Karpas-422 (cell line): ENCODE measurements at places on chromosomes 6 and 20. TPM values are rescaled to one million over a fixed set of nuclear protein-coding genes. Genes with fewer than 3 reads are reported as not detected.
A peak's percentile ranks its signal among the peaks of the same experiment; 100 is the strongest.

BCAS4 gene
- total RNA-seq: 191 and 231 TPM in 2 replicates

GRCh38 chr20:37522260-37523011 is 1.4 kb downstream of the NNAT start:
- no peak overlapping the region for H3K27ac ChIP-seq
- H3K36me3 ChIP-seq: 0 out of 2 replicates have a peak, but pooled peaks cover 6% of the 10 kb centered on the region
- peaks cover 46% of the 10 kb centered on the region for H3K4me1 ChIP-seq
- H3K4me3 ChIP-seq: no peak overlapping the region
- DNase-seq: no peak

GRCh38 chr6:112145080-112145573 is 57.7 kb downstream of the FAM229B start:
- no peak overlapping the region for H3K4me3 ChIP-seq
- H3K4me1 ChIP-seq: no peaks in the 10 kb centered on the region
- no peaks in the 10 kb centered on the region for H3K27me3 ChIP-seq
- no peaks in the 10 kb centered on the region for H3K36me3 ChIP-seq
- no peak overlapping the region for H3K27ac ChIP-seq
- no peak for DNase-seq

DNA sequence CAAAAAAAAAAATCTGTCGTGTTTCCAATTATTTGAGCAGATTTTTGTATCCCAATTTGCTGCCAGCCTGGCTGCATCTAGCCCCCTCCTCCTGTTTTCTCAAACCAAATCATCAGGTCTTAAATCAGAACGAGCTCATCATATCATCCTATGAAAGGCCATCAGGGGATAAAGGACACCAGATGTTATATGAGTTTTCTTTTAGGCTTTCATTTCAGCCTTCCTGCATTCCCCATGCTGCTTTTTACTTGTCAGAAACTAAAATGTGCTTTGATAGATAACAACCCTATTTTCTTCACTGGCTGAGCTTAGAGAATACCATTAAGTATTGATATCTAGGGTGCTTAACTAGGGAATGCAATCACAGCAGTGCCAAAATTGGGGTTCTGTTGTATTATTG is 968.4 kb upstream of the SLC35B3 start:
- no peak overlapping the region for H3K4me3 ChIP-seq
- no peaks in the 10 kb centered on the region for H3K4me1 ChIP-seq
- no peaks in the 10 kb centered on the region for H3K27me3 ChIP-seq
- H3K36me3 ChIP-seq: no peaks in the 10 kb centered on the region
- H3K27ac ChIP-seq: no peak overlapping the region

GRCh38 chr6:6436366-6436765 is 115.9 kb upstream of the F13A1 start:
- no peak overlapping the region for H3K4me3 ChIP-seq
- H3K27me3 ChIP-seq: no peaks in the 10 kb centered on the region

DNA sequence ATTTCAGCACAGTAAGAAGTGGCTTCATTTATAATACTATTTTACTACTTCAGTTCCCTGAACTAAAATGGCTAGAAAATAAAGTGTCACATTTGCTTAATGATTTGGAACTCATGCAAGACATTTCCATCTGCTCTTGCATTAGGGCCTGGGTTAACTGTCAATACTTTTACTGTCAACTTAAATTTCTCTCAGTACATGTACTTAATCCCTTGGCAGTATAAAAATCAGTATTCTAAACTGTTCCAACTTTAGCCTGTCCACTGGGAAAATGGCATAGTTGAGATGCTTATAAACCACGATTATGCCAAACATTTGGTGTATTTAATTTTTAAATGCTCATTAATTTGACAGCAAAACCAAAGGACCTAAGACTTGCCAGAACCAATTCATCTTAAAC is 154.5 kb downstream of the ASCC3 start:
- H3K27me3 ChIP-seq: no peaks in the 10 kb centered on the region
- no peak overlapping the region for H3K27ac ChIP-seq
- H3K36me3 ChIP-seq: no peaks in the 10 kb centered on the region
- no peak for DNase-seq

- no peak overlapping the region for H3K27ac ChIP-seq
- H3K4me1 ChIP-seq: peaks cover 22% of the 10 kb centered on the region
- H3K27me3 ChIP-seq: no peaks in the 10 kb centered on the region
- peaks cover 18% of the 10 kb centered on the region for H3K36me3 ChIP-seq
Measured at GRCh38 chr6:85672050-85672449, 29.4 kb upstream of the SYNCRIP start.

- H3K4me3 ChIP-seq: no peak overlapping the region
- no peaks in the 10 kb centered on the region; the same call in 1 of the 2 replicates for H3K36me3 ChIP-seq
- no peaks in the 10 kb centered on the region for H3K27me3 ChIP-seq
- peak overlapping the region; percentile 94; the same call in 1 of the 2 replicates for H3K27ac ChIP-seq
- peak; percentile 60 for DNase-seq
Measured at GRCh38 chr6:159118924-159119323, 50.3 kb upstream of the FNDC1 start.

PKIB gene
- 0.32 and 1.7 TPM in 2 replicates for total RNA-seq

GRCh38 chr6:131014080-131014776 is 48.8 kb downstream of the EPB41L2 start:
- no peak overlapping the region for H3K4me3 ChIP-seq
- no peaks in the 10 kb centered on the region for H3K27me3 ChIP-seq
- no peaks in the 10 kb centered on the region for H3K36me3 ChIP-seq
- no peaks in the 10 kb centered on the region for H3K4me1 ChIP-seq
- no peak for DNase-seq

DNA sequence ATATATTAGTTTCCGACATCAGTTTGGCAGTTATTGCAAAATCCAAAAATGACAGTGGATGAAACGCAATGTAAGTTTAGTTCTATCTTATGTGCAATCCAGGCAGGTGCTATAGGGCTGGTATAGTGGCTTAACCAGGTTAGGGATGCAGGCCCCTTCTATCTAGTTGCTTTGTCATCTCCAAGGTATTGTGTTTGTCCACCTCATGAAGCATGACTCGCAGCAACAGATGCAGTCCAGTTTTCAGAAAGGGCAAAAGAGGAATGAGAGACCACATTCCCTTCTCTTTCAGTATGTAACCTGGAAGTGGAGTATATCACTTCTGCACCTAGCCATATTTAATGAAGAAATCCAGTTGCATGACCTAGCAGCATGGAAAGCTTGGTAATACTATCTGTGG is 59.7 kb downstream of the PKIB start:
- no peak for DNase-seq
- no peak overlapping the region for H3K27ac ChIP-seq
- no peaks in the 10 kb centered on the region for H3K27me3 ChIP-seq
- no peaks in the 10 kb centered on the region for H3K4me1 ChIP-seq
- H3K36me3 ChIP-seq: no peaks in the 10 kb centered on the region
- H3K4me3 ChIP-seq: no peak overlapping the region

ID4 gene
- not detected in 2 replicates for total RNA-seq

DNA sequence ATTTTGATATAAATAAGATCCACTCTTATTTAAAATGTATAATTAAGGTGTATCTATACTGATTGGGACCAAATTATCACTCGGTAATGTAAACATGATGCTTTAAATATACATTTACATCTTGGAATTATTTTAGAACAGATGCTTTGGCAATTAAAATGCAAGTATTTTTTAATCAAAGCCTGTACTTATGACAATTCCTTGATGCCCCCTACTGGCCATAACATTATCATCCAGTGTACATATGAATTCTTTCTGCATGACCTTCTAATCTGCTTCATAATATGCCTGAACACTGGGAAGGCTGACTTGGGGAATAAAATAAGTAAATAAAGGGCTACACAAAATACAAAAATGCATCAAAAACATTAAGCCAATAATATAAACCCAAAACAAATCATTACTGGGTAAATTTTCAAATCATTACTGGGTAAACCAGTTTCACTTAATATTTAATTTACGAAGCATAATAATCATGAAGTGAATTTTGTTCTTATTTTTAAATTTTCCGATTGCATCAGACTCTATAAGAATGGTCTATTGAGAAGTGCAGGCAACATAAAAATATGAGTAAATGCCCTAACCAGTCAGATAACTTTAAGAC is 65.1 kb downstream of the CGA start:
- H3K4me1 ChIP-seq: no peaks in the 10 kb centered on the region
- H3K27ac ChIP-seq: no peak overlapping the region
- DNase-seq: peak; percentile 79
- H3K4me3 ChIP-seq: no peak overlapping the region
- H3K36me3 ChIP-seq: no peaks in the 10 kb centered on the region
- no peaks in the 10 kb centered on the region for H3K27me3 ChIP-seq

C4A gene
- total RNA-seq: 2.9 and 3.8 TPM in 2 replicates

- DNase-seq: no peak
- H3K27me3 ChIP-seq: no peaks in the 10 kb centered on the region
- H3K36me3 ChIP-seq: peaks cover 10% of the 10 kb centered on the region; the same call in 1 of the 2 replicates
- peaks cover 43% of the 10 kb centered on the region for H3K4me1 ChIP-seq
- no peak overlapping the region for H3K27ac ChIP-seq
- H3K4me3 ChIP-seq: no peak overlapping the region
Measured at GRCh38 chr6:44122801-44123200, 4.5 kb downstream of the MRPL14 start.

BHLHE23 gene
- not detected in 2 replicates for total RNA-seq

GRCh38 chr6:54003316-54003715 is 107.9 kb upstream of the MLIP start:
- no peaks in the 10 kb centered on the region for H3K36me3 ChIP-seq
- no peaks in the 10 kb centered on the region for H3K4me1 ChIP-seq
- H3K27me3 ChIP-seq: no peaks in the 10 kb centered on the region
- no peak for DNase-seq

- H3K27ac ChIP-seq: no peak overlapping the region
- no peaks in the 10 kb centered on the region for H3K27me3 ChIP-seq
- H3K4me1 ChIP-seq: no peaks in the 10 kb centered on the region
- no peaks in the 10 kb centered on the region for H3K36me3 ChIP-seq
Measured at GRCh38 chr6:134539865-134540323, 222.0 kb upstream of the SGK1 start.

- no peak overlapping the region for H3K27ac ChIP-seq
- DNase-seq: no peak
- no peaks in the 10 kb centered on the region for H3K36me3 ChIP-seq
- H3K27me3 ChIP-seq: no peaks in the 10 kb centered on the region
- no peak overlapping the region for H3K4me3 ChIP-seq
- H3K4me1 ChIP-seq: no peaks in the 10 kb centered on the region
Measured at GRCh38 chr6:149261364-149262040, 56.0 kb upstream of the TAB2 start.

SMLR1 gene
- total RNA-seq: not detected in 2 replicates

PCMT1 gene
- 79.1 and 116 TPM in 2 replicates for total RNA-seq

DNA sequence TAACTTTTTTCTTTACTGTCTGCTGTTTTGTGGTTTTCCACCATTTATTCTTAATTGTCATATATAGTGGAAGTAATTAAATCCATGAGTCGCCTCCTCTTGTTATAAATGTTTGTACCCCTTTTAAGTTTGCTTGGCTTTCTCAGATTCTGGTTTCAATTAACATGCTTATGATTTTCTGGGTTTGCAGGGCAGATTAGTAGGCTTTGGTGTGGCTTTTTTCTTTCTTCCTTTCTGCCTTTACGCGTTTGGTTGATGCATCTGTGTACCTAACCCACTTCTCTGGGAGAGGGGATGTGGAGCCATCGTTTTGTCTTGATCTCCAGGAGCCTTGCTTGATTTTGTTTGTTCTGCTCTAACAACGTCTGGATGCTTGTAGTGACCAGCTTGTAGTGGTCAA is 100.4 kb downstream of the JARID2 start:
- H3K4me3 ChIP-seq: no peak overlapping the region
- no peak for DNase-seq
- H3K27ac ChIP-seq: no peak overlapping the region
- no peaks in the 10 kb centered on the region for H3K36me3 ChIP-seq

GRCh38 chr20:10790013-10790412 is 116.2 kb upstream of the JAG1 start:
- DNase-seq: no peak
- no peaks in the 10 kb centered on the region for H3K4me1 ChIP-seq
- H3K27ac ChIP-seq: no peak overlapping the region
- no peak overlapping the region for H3K4me3 ChIP-seq

- no peak overlapping the region for H3K27ac ChIP-seq
- no peaks in the 10 kb centered on the region for H3K4me1 ChIP-seq
- no peaks in the 10 kb centered on the region for H3K36me3 ChIP-seq
- H3K4me3 ChIP-seq: no peak overlapping the region
- no peak for DNase-seq
- H3K27me3 ChIP-seq: no peaks in the 10 kb centered on the region
Measured at GRCh38 chr20:9228774-9229450, 160.0 kb downstream of the PLCB4 start.

DNA sequence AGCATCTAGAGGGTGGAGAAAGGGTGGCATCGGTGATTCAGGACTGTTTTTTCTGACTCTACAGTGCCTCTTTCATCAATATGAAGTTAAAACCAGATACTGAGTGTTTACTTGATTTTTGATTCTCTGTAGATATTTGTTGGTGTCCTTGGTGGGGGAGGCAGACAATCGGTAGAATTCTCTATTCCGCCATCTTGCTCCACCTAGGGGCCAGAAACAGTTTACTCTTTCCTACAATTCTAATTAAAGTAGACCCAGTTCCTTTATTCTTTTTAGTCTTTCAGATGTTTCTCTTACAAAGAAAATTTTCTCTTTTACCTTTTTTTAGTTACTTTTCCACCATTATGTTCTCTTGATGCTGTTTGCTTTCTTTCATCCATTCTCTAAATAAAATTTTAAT is 162.1 kb upstream of the RAB32 start:
- H3K36me3 ChIP-seq: no peaks in the 10 kb centered on the region
- H3K27me3 ChIP-seq: no peaks in the 10 kb centered on the region
- no peak overlapping the region for H3K4me3 ChIP-seq
- DNase-seq: peak; percentile 51
- no peak overlapping the region for H3K27ac ChIP-seq

DNA sequence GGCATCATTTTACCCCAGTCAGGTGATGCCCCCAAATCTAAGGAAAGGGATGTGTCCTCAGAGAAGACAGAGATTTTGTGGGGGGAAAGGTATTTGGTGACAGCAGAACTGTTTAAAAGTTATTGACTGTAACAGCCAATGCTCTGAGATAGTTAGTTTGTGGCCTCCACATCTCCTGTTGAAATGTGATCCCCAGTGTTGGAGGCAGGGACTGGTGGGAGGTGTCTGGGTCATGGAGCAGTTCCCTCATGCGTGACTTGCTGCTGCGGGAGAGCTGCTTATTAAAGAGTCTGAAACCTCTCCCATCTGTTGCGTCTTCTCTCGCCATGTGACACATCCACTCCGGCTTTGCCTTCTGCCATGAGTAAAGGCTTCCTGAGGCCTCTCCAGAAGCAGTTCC is 282.8 kb upstream of the FOXQ1 start:
- no peak for DNase-seq
- no peak overlapping the region for H3K4me3 ChIP-seq
- no peaks in the 10 kb centered on the region for H3K36me3 ChIP-seq
- no peaks in the 10 kb centered on the region for H3K27me3 ChIP-seq
- no peaks in the 10 kb centered on the region for H3K4me1 ChIP-seq
- no peak overlapping the region for H3K27ac ChIP-seq

CEP250 gene
- 10.2 and 42.8 TPM in 2 replicates for total RNA-seq

DNA sequence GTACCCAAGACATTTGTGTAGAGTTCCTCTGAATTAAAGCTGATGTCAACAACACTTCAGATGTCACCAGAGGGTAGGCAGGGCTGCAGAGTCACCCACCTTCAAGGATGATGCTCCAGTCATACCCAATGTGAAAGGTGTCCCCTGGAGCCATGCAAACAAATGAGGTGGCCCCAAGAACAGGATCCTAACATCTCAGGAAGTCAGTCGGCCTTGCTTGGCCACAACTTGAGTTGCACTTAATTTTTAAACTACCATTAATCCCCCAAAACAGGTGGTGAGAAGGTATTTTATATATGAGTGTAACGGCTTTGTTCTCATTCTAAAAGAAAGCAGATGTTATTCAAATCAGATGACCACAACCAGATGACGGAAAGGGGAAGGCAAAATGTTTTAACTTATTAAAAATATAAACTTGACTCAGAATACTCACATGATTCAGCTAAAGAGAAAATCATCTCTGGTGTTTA is 21.1 kb upstream of the SERPINB1 start:
- DNase-seq: peak; percentile 86
- H3K36me3 ChIP-seq: no peaks in the 10 kb centered on the region
